Breast epithelium (tissue), 4 donors: ENCODE measurements at places on chromosomes 5 and 9. TPM values are rescaled to one million over a fixed set of nuclear protein-coding genes. Genes with fewer than 3 reads are reported as not detected.

- H3K27me3 ChIP-seq, result no peaks in the 10 kb centered on the region
- DNase-seq, result no peak
- no peaks in the 10 kb centered on the region for H3K4me1 ChIP-seq
- H3K4me3 ChIP-seq, result no peak overlapping the region
- no peak overlapping the region for H3K27ac ChIP-seq
- H3K36me3 ChIP-seq, result no peaks in the 10 kb centered on the region
Observed at GRCh38 chr9:4559261-4560182, 69.3 kb downstream of the SLC1A1 start.

- H3K36me3 ChIP-seq, result no peaks in the 10 kb centered on the region
- DNase-seq, result no peak
- no peaks in the 10 kb centered on the region for H3K27me3 ChIP-seq
- H3K4me3 ChIP-seq, result no peak overlapping the region
- H3K4me1 ChIP-seq, result no peaks in the 10 kb centered on the region
- no peak overlapping the region for H3K27ac ChIP-seq
Observed at GRCh38 chr9:122642226-122642625, 15.2 kb downstream of the OR1B1 start.

DNA sequence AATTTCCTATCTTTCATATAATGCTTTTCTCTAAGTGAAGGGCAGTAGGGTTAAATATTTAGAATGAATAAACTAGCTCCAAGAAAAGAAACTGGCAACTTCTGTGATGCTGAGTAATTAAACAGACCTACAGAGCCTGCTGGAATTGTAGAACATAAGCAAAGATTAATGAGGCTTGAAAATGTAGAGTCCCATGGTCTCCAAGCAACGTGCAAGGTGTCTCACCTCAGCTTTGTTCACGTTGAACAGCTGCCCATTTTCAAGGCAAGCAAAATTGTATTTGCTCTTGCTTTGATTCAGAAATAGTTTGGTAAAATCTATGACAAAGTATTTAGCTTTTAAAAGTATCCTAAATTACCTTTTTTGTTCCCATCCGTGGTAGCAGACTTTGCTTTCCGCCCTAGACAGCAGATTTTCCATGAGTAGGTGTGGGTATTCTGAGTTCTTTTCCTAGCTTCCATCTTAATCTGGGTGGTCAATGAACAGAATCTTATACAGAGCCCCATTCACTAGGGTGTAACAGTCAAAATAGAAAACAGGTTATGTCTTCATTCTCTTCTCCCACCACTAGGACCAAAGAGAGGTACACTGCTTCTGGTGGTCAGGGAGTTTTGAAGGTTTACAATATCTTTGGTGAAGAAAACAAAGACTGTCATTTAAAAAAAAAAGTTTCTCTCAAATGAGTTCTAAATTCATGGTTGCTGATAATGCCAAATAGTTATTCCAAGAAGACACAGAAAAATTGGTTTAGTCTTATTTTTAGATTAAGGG is 52.1 kb upstream of the TYRP1 start:
- no peaks in the 10 kb centered on the region for H3K36me3 ChIP-seq
- no peak for DNase-seq
- H3K4me3 ChIP-seq, result no peak overlapping the region
- no peaks in the 10 kb centered on the region for H3K27me3 ChIP-seq
- no peaks in the 10 kb centered on the region for H3K4me1 ChIP-seq

GRCh38 chr5:112636751-112637150 is 100.9 kb upstream of the APC start:
- H3K4me3 ChIP-seq, result no peak overlapping the region
- H3K36me3 ChIP-seq, result no peaks in the 10 kb centered on the region
- H3K27ac ChIP-seq, result no peak overlapping the region
- H3K27me3 ChIP-seq, result no peaks in the 10 kb centered on the region
- H3K4me1 ChIP-seq, result no peaks in the 10 kb centered on the region
- DNase-seq, result no peak

- peak overlapping the region; percentile 95 for H3K27ac ChIP-seq
- no peaks in the 10 kb centered on the region for H3K36me3 ChIP-seq
- no peak for DNase-seq
- peak overlapping the region; percentile 57 for H3K4me3 ChIP-seq
- peaks cover 8% of the 10 kb centered on the region for H3K4me1 ChIP-seq
Observed at GRCh38 chr9:129962889-129963703, 79.9 kb downstream of the FNBP1 start.

- no peaks in the 10 kb centered on the region for H3K27me3 ChIP-seq
- no peaks in the 10 kb centered on the region for H3K36me3 ChIP-seq
- H3K27ac ChIP-seq, result no peak overlapping the region
Observed at GRCh38 chr9:4174546-4175175, 125.2 kb downstream of the GLIS3 start.

DNA sequence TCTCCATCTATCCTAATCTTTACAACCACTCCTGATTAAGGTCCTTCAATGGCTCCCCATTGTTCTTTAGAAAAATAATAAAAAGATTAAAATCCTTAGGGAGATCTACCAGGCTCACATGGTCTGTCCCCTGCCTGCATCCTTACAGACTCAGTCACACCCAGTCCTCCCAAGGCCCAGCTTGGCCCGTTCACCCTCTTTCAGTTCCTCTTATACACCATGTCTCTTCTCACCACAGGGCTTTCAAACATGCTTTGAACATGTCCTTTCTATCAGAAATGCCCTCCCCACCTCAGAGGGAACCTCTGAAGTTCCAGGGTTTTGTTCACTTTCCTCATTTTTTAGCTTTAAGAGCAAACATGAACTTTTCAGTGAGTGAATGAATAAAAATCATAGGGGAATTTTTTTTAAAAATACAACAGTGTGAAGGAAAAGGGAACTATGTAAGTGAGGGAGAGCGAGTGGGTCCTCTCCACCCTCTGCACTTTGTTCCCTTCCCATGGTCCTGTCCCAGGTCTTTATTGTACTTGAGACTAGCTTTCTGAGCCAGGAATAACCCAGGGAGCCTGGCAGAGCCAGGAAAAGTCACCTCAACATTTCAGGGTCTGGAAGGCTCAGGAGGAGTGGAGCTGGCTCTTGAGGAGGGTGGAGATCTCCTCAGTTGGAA is 55.3 kb downstream of the TRPC7 start:
- H3K36me3 ChIP-seq, result no peaks in the 10 kb centered on the region
- H3K4me1 ChIP-seq, result no peaks in the 10 kb centered on the region
- no peak for DNase-seq
- no peak overlapping the region for H3K27ac ChIP-seq
- no peak overlapping the region for H3K4me3 ChIP-seq

GRCh38 chr5:63233911-63234310 is 655.3 kb downstream of the LRRC70 start:
- H3K27ac ChIP-seq, result peak overlapping the region; percentile 5
- no peak overlapping the region for H3K4me3 ChIP-seq
- no peaks in the 10 kb centered on the region for H3K27me3 ChIP-seq
- H3K36me3 ChIP-seq, result no peaks in the 10 kb centered on the region

DNA sequence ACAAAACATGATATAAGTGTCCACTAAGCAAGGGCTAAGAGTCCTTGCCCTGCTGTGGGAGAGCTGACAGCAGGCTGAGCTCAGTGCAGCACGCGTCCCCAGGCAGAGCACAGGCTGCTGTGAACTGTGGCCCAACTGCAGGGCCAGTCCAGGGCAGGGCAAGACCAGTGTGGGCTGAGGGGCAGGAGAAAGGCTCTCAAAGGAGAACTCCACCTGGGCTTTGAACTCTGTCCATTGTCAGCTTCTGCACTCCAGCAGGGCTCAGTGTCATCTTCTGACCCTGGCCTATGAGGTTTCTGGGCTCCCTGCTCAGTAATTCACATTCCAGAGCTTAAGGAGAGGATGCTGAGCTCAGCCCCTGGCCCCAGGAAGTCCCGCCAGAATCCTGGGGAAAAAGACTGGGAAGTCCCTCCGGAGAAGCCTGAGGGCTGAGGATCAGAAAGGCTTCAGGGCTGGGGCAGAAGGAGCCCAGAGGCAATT is 37.4 kb downstream of the LHFPL2 start:
- no peaks in the 10 kb centered on the region for H3K27me3 ChIP-seq
- H3K36me3 ChIP-seq, result no peaks in the 10 kb centered on the region
- no peak for DNase-seq

DNA sequence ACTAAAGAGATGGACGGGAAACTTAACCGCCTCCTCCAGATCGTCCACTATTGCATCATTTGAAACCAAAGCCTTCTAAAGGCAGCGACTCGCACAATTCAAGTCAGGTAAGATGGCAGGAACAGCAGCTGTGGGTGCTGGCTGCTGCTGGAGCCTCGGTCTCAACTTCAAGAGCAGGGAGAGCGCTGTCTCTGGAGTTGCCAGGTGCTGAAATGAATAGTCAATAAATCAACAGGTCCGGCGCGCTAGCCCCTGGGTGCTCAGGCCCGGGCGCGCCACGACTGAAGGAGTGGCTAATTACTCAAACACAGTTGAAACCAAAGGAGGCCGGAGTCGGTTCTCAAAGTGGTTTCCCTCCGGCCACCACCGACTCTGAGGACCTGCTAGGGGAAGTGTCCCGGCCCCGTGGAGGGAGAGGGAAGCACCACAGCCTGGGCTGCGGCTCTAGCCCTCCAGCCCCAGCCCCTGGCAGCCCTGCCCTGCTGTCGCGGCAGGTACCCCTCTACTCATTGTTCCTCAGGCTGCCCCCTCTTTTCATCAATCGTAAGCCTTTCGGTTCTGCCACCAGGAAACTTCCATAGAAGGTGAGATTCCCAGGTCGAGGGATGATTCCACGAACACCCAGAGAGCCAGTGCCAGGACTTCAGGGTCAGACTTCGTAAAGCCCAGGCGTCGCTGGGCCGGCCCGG is 804 bp downstream of the TTC39B start:
- H3K27ac ChIP-seq, result peak overlapping the region; percentile 90
- no peaks in the 10 kb centered on the region for H3K27me3 ChIP-seq
- DNase-seq, result peak; percentile 79
- H3K4me3 ChIP-seq, result peak overlapping the region; percentile 82
- H3K4me1 ChIP-seq, result no peaks in the 10 kb centered on the region
- no peaks in the 10 kb centered on the region for H3K36me3 ChIP-seq

- H3K4me3 ChIP-seq, result peak overlapping the region; percentile 38
- DNase-seq, result no peak
- no peaks in the 10 kb centered on the region for H3K27me3 ChIP-seq
- no peak overlapping the region for H3K27ac ChIP-seq
- no peaks in the 10 kb centered on the region for H3K4me1 ChIP-seq
- no peaks in the 10 kb centered on the region for H3K36me3 ChIP-seq
Observed at GRCh38 chr5:23013395-23013998, 160.4 kb upstream of the CDH12 start.

DNA sequence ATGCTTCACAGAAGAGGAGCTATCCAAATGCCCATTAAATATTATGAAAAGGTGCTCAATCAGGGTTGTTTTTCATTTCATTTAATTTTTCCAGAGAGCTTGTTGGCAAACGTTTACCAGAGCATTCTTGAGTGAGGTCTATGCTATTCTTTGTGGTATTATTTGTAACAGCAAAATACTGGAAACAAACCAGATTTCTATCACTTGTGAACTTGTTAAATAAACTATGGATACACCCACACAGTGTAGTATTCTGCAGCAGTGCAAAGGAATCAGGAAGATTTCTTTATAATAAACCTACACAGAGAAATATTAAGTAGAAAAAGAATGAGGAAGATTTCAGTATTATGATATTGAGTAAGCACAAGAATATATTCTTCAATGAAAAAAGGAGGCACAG is 15.0 kb upstream of the SLC1A1 start:
- H3K4me1 ChIP-seq, result no peaks in the 10 kb centered on the region
- no peak overlapping the region for H3K27ac ChIP-seq
- H3K36me3 ChIP-seq, result no peaks in the 10 kb centered on the region
- DNase-seq, result no peak

- DNase-seq, result no peak
- H3K36me3 ChIP-seq, result no peaks in the 10 kb centered on the region
- H3K4me3 ChIP-seq, result no peak overlapping the region
- no peaks in the 10 kb centered on the region for H3K27me3 ChIP-seq
Observed at GRCh38 chr5:76807296-76807695, 11.5 kb upstream of the F2RL1 start.

- DNase-seq, result peak; percentile 19
- no peak overlapping the region for H3K4me3 ChIP-seq
- H3K27ac ChIP-seq, result peak overlapping the region; percentile 52
- H3K36me3 ChIP-seq, result no peaks in the 10 kb centered on the region
- H3K27me3 ChIP-seq, result no peaks in the 10 kb centered on the region
Observed at GRCh38 chr9:109507421-109507838, 9.3 kb upstream of the PTPN3 start.

DNA sequence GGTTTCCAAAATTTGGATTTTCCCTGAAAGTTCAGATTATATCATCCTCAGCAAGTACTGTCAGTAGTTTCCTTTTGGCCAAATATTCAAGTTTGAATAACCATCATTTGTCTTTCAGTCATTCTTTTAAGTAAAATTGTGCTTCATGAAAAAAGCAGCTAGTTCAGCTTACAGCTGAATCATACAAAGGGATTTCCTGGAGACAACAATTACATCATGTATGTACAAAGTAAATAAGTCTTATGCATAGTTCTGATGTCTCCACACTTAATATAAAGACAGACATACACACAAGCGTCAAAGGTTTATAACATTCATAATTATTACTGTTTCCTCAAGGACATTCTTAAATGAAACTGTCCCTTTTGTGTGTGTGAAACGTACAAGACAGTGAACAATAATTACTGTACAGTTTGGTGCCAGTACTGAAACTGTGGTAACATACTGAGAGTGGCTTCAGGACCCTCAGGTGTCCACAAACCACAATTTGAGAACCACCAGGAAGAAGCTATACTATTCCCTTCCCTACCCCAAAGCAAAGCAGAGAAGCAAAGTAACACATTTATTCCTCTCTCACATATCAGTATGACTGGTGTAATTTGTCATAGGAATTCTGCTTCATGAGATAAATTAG is 746.6 kb downstream of the TAF11L14 start:
- DNase-seq, result no peak
- H3K4me1 ChIP-seq, result no peaks in the 10 kb centered on the region
- H3K27ac ChIP-seq, result no peak overlapping the region
- no peaks in the 10 kb centered on the region for H3K36me3 ChIP-seq
- H3K4me3 ChIP-seq, result no peak overlapping the region

DNA sequence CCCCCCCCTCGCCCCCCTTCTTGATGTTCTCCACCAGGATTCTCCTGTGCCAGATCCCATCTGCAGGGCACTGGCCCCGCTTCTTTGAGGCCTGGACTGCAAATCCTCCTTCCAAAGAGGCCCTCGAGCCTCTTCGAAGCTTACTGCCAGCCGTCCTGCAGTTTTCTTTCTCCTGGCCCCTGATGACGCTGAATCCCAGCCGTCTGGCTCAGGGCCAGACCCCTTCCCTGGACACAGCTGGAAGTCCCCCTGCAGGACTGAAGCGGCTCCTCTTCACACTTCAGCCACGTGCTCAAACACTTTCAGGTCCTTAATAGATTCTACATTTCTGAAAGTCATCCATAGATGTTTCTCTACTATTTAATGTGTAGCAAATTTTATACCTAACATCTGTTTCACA is 121.5 kb downstream of the EHMT1 start:
- no peak for DNase-seq
- no peak overlapping the region for H3K4me3 ChIP-seq
- no peaks in the 10 kb centered on the region for H3K27me3 ChIP-seq
- no peak overlapping the region for H3K27ac ChIP-seq
- H3K36me3 ChIP-seq, result peaks cover under 1% of the 10 kb centered on the region

- no peaks in the 10 kb centered on the region for H3K27me3 ChIP-seq
- DNase-seq, result no peak
- no peaks in the 10 kb centered on the region for H3K36me3 ChIP-seq
- peak overlapping the region; percentile 62 for H3K4me3 ChIP-seq
- peak overlapping the region; percentile 95 for H3K27ac ChIP-seq
- peaks cover 15% of the 10 kb centered on the region for H3K4me1 ChIP-seq
Observed at GRCh38 chr5:54520940-54521339, 3.4 kb downstream of the SNX18 start.

The PCDHGA11 gene
- 9.7 TPM for total RNA-seq

The ACSL6 gene
- total RNA-seq, result 0.32 TPM

The CDH9 gene
- total RNA-seq, result not detected

The DBH gene
- total RNA-seq, result not detected

The IL17B gene
- total RNA-seq, result 5.4 TPM

The DDX4 gene
- total RNA-seq, result not detected

The PCDH1 gene
- total RNA-seq, result 72.7 TPM

The SLCO6A1 gene
- not detected for total RNA-seq

The ANKRD18B gene
- not detected for total RNA-seq

The COL27A1 gene
- total RNA-seq, result 6.7 TPM
